ENCODE measurements at places on chromosomes 1 and 21.
A peak's percentile ranks its signal among the peaks of the same experiment; 100 is the strongest.

- no peak for DNase-seq
Observed at GRCh38 chr1:18945401-18945849, 11.1 kb downstream of the IFFO2 start.

- DNase-seq = no peak
Observed at GRCh38 chr1:34361781-34362357, 185.2 kb downstream of the C1orf94 start.

- DNase-seq = no peak
Observed at GRCh38 chr1:196063294-196063693, 544.9 kb downstream of the KCNT2 start.

GRCh38 chr1:74812180-74812541, 79.2 kb downstream of the TYW3 start:
- no peak for DNase-seq

GRCh38 chr21:41010101-41010435, 157.9 kb upstream of the BACE2 start:
- no peak for DNase-seq

DNA sequence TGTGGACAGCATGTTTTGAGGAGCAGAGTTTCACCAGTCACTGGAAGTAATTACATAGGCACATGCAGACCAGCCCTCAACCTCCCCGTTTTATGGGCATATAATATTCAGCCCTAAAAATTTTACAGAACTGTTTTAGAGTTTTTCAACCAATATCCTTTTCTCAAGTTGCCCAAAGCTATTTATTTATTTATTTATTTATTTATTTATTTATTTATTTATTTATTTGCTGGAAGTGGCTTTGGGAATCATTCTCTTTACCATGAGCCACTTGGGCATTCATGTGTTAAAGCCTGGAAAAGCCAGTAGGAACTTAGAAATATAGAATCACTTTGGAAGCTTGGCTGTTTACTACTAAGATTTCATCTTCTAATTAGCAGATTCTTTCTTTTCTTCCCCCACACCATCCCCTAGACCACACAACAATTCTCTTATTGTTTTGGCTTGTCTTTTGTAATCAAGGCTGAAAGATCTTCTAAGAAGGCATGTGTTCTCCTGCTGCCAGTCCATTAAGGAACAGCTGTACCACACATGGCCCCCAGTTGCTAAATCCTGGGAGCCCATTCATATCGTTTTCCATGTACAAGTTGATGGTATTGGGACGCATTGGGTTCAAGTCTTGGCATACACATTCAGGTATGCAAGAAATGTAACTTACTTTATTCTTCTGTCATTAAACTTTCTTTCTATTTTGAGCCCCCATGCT, 220.0 kb downstream of the PAPPA2 start:
- no peak for DNase-seq

DNA sequence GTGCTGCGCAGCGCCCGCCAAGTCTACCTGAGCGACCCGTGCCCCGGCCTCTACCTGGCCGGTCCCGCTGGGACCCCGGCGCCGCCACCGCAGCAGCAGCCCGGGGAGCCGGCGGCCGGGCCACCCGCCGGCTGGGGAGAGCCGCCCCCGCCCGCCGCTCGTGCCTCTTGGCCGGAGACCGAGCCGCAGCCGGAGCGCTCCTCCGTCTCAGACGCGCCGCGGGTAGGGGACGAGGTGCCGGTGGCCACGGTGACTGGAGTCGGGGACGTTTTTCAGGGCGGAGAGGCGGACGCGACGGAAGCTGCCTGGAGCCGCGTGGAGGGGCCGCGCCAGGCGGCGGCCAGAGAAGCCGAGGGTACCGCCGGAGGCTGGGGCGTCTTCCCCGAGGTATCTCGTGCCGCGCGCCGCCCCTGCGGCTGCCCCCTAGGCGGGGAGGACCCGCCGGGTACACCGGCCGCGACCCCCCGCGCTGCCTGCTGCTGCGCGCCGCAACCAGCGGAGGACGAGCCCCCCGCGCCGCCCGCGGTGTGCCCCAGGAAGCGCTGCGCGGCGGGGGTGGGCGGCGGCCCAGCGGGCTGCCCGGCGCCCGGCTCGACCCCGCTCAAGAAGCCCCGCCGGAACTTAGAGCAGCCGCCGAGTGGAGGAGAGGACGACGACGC, 646 bp downstream of the IER5 start:
- no peak for DNase-seq

DNA sequence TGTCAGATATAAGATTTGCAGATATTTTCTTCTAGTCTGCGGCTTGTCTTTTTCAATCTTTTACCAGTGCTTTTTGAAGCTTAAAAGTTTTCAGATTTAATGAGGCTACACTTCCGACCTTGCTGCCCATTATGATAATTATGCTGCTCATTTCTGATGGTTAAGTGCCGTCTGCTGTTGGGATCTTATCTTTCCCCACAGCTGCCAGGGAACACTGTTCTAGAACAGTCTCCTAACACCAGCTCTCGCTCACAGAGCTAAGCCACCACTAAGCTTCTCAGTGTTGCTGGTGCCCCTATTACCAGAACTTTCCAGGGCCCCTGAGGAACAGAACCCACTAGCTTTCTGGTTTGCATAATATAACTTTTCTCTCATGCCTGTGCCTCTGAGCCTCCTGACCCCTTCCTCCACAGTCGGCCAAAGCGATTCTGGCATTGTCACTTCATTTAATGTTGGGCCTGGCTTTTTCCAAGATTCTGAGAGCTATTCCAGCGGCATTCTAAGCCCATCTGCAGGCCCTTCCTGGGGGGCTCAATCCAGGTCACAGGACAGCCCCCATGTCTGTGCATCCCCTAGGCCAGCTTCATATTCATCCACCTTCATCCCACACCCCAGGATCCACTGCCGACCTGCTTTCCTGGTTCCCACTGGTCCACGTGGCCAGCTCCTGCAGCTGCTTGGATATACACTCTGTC, 237.0 kb downstream of the PTPRU start:
- no peak for DNase-seq

DNA sequence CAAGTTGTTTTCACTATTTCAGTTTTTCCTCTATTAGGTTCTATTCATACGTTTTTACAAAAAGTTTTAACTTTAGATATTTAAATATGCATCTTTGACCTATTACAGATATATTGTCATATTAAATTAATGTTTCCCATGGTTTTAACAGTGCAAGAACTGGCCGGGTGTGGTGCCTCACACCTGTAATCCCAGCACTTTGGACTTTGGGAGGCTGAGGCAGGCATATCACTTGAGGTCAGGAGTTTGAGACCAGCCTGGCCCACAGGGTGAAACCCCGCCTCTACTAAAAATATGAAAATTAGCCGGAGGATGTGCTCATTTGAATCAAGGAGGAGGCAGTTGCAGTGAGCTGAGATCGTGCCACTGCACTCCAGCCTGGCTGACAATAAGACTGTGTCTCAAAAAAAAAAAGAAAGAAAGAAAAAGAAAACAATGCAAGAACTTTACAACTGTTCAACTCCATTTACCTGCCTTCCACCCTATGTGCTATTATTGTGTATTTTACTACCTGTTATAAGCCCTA, 19.8 kb upstream of the TINAGL1 start:
- no peak for DNase-seq

DNA sequence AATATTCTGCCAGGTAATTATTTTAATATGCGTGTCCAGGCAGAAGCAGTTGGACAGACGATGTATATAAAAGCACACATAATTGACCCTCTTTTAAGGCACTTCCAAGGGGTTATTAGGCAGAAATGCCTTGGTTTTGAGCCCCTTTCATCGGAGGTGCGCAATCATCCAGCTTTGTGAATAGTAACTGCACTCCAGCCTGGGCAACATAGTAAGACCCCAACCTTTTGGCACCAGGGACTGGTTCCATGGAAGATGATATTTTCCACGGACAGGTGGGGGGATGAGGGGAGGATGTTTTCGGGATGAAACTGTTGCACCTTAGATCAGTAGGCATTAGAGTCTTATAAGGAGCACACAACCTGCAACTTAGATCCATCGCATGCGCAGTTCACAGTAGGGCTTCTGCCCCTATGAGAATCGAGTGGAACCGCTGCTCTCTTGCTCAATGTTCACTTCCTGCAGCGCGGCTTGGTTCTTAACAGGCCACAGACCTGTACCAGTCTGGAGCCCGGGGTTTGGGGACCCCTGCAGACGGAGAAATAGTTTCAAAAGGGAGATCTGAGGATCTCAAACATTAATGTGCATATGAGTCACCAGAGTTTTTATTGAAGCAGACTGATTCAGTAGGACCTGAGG, 1.8 kb upstream of the MCOLN2 start:
- DNase-seq = no peak

- DNase-seq = no peak
Observed at GRCh38 chr1:19219451-19219850, 9.4 kb upstream of the UBR4 start.

- DNase-seq = no peak
Observed at GRCh38 chr21:43317959-43318358, 109.0 kb downstream of the SIK1 start.

- DNase-seq = no peak
Observed at GRCh38 chr1:28538286-28538685, 14.6 kb upstream of the TRNAU1AP start.

GRCh38 chr1:115084902-115085511, 4.3 kb downstream of the TSPAN2 start:
- no peak for DNase-seq

GRCh38 chr1:234887016-234887900, 241.4 kb downstream of the TOMM20 start:
- no peak for DNase-seq

DNA sequence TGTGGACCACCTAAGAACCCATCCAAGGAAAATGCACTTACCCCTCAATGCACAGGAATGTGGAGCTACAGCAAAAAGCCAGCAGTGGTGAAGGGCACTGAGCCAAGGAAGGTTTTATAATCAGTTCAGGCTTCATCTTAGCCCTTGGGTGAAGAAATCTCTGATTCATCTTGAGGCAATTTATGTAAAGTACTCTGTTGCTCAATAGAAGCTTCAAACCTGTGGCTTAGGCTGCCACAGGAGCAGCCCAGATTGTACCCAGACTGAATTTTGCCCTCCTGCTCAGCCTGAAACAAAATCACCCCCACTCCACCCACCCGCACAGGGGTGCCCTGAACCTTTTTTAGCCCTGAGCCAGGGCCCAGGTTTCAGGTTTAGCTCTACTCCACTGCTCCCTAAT, at the start of gene S100A12:
Gene S100A12 (minus strand): TSS at position 111 of the 400 bp plus-strand sequence. CDS start 1,029 bp downstream, outside the sequence.
- DNase-seq = no peak

DNA sequence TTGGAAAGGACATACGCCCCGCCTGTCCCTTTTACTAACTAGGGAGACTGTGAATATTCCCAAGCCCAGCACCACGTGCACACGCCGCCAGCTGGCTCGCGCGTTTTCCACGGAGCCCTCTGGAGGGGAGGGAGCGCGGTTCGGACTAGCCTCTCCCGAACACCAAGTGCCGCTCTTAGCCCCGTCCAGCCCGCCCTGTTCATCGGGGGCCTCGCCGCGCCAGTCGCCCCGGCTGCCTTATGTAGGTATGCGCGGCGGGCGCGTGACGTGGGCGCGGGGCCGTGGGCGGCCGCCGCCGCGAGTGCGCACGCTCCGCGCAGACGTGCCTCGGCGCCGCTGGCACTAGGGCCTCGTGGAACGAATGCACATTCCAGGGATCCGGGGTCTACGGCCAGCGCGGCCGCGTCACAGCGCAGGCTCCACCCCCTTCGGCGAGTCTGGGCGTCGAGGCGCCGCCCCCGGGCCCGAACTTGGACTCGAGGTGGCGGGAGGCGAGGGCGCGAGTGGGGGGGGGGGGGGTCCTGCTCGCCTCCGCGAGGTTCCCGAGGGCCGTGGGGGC, 767 bp upstream of the IRF2BP2 start:
- DNase-seq = peak; percentile 88

- peak; percentile 83 for DNase-seq
Observed at GRCh38 chr1:172359491-172359999, 60.9 kb upstream of the C1orf105 start.

DNA sequence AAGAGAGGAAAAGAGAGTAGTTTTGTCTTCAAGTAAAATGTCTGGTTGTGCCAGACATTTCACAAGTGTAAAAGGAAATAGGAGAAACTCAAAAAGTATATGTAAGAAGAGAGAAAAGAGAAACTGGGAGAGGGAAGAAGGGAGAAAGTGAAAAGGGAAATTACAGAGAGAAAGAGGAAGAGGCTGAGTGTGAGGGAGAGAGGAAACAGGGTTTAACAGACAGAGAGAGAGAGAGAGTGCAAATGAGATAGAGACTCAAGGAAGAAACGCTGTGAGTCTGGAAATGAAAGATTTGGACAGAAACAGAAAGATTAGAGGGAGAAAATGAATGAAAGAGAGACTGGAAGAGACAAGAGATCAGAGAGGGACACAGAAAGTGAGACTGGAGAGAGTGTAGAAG, 806.2 kb downstream of the PLA2G4A start:
- DNase-seq = no peak

GRCh38 chr1:151680391-151680790, 36.2 kb downstream of the CELF3 start:
- no peak for DNase-seq

DNA sequence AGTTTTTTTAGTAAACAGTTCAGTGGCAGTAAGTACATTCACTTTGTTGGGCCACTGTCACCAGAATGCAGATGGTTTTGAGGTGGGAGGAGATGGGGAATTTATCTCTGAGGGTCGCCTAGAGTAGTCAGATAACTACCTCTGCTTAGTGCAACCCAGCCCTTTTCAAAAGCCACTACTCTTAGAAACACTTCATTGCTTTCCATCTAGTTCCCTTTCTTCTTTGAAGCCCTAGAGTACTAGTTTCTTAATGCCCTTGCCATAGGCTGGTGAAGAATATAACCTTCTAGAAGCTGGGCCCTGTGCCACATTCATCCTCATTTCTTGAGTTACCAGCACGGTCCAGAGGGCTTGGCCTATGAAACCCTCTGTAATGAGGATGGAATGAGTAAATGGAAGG, 28.4 kb upstream of the ST3GAL3 start:
- DNase-seq = no peak

DNA sequence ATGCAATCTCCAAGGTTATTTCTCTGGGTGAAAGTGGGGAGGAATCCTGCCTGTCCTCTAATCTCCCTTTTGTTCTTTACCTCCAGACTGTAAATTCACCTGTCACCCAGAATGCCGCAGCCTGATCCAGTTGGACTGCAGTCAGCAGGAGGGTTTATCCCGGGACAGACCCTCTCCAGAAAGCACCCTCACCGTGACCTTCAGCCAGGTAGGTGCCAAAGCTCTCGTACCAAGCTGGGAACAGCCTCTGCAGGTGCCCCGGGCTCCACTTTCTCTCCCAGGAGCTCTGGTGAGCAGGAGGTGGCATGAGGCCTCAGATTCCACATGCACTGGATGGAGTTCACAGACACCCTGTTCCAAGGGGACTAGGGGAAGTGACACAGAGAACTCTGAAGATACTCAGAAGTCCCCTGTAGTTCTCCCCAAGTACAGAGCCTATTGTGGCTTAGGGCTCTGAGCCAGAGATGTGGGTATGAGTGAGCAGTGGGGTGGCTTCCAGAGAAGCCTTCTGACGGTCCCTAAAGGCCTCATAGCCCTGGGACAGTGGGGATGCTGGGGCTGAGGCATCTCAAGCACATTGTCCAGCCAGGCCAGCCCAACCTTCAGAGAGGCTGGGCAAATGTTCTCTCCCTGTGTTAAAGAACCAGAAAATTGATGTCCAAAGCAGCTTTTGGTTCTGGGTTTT, 30.9 kb downstream of the RASSF5 start:
- no peak for DNase-seq
